NB4 (cell line): ENCODE measurements at places on chromosomes 1 and 21.
A peak's percentile ranks its signal among the peaks of the same experiment; 100 is the strongest.

DNA sequence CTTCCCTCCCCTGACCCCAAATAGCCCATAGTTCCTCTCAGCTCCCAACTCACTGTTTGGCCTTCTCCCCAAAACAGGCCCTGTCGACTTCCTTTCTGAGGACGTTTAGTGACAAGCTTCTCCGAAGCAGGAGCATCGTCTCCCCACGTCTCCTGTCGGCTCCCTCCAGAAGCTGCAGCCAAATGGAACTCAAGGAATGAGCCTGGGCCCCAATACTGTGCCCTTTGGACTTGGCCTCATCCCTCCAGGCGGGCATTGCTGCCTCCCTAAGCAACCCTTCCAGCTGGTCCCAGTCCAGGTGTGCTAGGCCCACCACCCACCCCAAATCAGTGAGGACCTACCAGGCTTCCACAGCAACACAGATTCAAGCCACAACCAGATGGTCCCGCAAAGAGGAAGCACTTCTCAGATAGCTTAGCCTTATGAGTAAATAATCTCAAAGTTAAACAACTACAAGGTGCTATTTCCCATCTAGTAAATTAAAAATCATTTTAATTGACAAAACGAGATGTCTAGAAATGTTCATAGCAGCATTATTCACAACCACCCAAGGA lies 33.0 kb downstream of the ACOT7 start:
- DNase-seq, result no peak

DNA sequence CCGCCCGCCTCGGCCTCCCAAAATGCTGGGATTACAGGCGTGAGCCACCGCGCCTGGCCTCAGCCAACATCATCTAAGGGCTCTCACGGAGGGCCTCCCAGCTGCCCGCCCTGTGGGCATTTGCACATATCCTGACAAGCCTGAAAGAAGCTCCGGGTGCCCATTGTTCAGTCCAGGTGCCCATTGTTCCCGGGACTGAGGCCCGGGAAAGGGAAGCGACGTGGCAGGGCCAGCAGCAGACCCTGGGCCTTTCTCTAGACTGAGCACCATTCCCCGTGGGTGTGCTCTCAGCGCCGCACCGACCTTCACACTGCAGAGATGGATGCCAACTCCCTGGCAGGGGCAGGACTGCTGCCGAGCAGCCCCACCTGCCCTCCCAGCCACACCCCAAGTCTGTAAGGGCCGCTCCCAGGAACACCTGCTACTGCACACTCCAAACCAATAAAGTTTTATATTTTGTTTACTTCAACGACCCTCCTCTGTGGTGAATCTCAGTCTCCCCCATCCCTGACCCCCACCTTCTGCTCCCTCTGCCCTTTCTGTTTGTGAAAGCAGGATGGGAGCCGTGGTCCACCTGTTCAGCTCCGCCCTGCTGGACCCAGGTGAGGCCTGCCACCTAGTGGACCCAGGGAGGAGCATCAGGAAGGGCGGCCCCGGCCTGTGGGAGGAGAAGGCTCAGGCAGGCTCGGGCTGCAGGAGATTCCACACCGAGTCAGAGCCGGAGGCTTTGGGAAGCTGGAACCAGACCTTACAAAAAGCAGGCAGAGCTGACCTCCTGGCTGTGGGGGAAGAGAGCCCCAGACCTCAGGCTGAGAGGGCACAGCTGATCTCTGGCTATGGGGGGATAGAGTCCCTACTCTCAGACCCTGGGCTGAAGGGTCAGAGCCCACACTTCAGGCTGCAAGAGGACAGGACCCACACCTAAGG lies 1.1 kb upstream of the TMEM82 start:
- peak; percentile 66 for DNase-seq

DNA sequence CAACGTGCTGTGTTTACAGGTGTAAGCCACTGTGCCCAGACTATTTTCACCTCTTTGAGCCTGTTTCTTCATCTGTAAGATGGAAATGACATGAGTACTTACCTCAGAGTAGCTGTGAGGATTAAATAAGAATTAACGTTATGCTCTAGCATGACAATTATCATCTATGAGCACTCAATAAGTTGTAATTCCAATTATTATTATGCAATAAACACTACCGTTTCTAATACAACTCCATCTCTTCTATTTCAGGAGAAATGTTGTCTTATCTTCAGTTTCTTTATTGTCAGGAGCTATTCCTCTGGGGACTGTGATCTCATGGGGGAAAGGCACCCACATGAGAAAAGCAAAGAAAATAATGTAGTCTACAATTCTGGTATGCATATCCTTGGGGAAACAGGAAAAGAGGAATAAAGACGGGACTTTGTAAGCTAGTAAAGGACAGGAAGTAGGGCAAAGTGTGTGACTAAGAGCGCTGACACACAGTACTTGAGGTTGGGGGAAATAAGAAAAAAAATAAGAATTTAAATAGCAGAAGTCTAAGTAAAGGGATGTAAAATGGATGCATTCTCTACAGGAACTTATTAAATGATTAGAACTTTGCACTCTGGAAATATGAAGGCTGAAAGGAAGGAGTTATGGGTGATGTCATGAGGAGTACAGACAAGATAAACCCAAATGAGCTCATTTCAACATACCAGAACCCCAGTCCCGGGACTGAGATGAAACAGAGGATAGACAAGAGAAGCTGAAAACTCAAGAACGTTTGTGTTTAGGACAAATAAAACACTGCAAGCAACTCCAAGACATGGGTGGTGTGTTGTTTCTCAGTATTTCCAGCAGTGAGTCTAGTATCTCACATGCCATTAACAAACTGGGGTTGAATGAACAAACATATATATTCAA lies 9.8 kb downstream of the PHC2 start:
- DNase-seq, result peak; percentile 58

GRCh38 chr1:41503538-41504113 lies 19.1 kb upstream of the EDN2 start:
- DNase-seq, result no peak

DNA sequence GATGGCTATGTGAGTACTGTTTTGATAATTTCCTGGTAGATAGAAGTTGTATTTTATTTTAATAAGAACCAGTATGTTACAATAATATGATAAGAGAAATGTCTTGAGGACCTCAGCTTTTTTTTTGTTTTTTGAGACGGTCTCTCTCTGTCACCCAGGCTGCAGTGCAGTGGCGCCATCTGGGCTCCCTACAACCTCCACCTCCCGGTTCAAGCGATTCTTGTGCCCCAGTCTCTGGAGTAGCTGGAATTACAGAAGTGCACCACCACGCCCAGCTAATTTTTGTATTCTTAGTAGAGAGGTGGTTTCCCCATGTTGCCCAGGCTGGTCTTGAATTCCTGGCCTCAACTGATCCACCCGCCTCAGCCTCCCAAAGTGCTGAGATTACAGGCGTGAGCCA lies 968.1 kb upstream of the ADGRL4 start:
- DNase-seq, result no peak

DNA sequence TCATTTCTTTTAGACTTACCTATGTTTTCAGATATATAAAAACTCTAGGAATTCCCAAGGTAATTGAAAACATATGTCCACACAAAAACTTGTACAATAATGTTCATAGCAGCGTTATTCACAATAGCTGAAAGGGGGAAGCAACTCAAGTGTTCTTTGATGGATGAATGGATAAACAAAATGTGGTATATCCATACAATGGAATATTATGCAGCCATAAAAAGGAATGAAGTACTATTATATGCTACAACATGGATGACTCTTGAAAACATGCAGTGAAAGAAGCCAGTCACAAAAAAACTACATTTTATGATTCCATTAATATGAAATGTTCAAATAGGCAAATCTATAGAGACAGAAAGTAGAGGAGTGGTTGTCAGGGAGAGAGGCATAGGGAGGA lies 62.2 kb upstream of the WDR26 start:
- DNase-seq, result no peak

- DNase-seq, result no peak
Observed at GRCh38 chr1:63512584-63512983, 10.4 kb downstream of the ITGB3BP start.

DNA sequence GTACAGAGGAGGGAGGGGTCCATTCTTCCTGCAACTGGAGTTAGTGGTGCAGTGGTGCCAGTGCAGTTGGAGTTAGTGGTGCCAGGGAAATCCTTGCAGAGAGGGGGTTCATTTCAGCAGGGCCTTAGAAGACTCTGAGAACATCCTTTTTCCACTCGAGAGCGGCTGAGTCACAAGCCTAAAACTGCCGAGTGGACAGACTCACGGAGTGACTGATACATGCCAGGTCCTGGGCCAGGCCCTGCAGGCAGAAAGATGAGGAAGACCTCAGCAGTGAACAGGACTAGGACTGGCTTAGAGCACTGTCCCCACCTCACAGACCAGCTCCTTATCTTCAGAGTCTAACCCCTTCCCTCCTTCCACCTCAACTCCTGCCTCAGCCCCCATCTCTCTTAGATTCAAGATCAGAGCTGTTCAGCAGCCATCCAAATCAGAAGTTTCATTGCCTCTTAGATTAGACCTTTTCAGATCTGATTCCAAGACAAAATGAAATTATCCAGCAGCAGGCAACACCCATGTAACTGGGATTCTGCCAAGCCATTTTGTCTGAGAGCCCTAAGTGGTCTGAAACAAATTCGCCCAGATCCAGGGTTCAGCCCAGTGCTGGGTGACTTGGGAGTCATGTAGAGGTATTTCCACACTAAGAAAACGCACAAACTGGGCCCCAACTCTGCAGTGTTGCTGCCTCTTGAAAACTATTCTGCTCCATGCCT lies 12.7 kb upstream of the IKBKE start:
- no peak for DNase-seq

- no peak for DNase-seq
Observed at GRCh38 chr1:200373811-200374231, 36.0 kb downstream of the ZNF281 start.

DNA sequence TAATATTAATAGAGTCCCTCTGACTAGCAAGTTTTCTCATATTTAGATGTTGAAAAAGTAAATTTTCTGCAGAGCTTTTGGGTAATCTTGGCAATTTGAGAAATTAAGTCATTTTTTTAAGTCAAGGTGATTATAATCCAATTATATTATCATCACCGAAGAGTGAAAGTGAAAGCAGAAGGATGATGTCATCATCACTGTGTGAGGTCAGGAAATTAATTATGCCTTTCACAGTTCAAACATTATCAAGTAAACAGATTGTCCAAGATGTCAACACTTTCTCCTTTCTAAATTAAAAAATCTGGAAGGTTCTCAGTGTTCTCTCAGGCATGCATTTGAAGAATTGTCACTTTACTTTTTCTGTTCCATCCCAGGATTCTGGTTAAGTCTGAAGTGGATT lies 296.0 kb downstream of the TBX15 start:
- DNase-seq, result no peak

- no peak for DNase-seq
Observed at GRCh38 chr1:116538544-116538943, 32.3 kb downstream of the CD58 start.

GRCh38 chr1:50047916-50048694 lies 24.4 kb upstream of the AGBL4 start:
- DNase-seq, result no peak

GRCh38 chr1:69485616-69486015 lies 82.1 kb upstream of the LRRC7 start:
- DNase-seq, result no peak

- peak; percentile 99 for DNase-seq
Observed at GRCh38 chr1:202348509-202349205, at the start of gene PPP1R12B. Gene PPP1R12B, plus strand, starts transcription at chr1:202348699. Its CDS starts 153 bp downstream, at chr1:202348852.

DNA sequence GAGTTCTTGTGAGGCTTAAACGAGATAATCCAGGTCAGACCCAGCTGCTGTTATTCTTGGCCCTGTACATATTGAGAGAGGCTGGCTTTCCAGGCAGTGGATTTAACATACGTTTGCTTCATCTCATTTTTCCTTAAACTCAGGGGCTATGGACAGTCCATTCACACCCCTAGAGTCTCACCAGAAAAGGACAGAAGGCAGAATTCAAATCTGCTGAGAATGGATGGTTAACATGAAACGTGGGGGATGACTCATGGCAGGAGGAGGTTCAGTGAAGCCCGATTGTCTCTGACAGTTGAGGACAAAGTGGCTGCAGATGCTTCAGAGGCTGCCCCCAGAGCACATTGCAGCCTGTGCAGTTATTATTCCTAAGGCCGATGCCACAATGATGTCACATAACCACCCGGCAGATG lies 39.5 kb downstream of the TGFB2 start:
- DNase-seq, result peak; percentile 22

- DNase-seq, result peak; percentile 65
Observed at GRCh38 chr1:25204797-25205480, 27.4 kb downstream of the SYF2 start.

DNA sequence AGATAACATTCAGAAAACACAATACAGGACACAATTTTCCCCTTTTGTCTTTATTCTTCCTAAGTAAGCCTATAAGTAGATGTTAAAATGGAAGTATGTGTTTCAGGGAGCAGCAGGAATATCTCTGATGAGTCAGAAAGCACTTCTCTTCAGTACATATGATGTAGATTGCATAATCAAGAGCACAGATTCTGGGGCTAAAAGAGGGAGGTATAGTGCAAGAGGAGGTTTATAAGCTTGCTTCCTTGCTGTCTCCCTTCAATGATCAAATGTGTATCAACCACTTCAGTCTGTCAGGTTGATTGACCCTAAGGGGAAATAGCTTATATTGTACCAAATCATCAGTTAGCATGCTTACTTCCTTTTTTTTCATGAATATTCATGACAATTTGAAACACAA lies 822.8 kb downstream of the BRINP3 start:
- DNase-seq, result no peak

- no peak for DNase-seq
Observed at GRCh38 chr1:213371525-213371846, 320.4 kb downstream of the RPS6KC1 start.

DNA sequence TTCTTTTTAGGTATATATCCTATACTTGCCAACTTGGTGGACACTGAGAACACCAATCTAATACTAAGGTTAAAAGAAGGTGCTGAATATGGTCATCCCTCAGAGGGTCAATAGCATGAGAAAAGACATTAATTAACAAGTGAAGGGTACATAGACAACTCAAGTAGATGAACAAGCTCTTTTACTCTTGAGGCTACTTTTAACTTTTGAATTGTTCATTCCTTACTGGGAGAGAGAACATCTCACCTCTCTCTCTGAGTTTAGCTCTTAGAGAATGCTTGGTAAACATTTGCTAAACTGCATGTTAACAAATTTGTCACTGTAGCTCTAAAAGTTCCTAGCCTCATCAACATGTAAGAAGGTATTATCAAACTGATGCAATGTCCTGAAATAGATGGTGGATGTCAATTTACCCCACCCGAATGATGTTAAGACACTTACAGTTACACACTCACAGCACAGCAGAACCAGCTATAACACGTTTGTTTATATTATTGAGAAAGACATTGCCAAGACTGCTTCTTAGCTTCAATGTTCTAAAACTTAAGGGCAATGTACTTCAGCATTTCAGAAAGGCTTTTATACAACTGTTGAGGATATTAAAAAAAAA lies 35.9 kb downstream of the HEATR1 start:
- no peak for DNase-seq

- DNase-seq, result no peak
Observed at GRCh38 chr1:84768634-84769033, 78.4 kb upstream of the SSX2IP start.

GRCh38 chr1:203559523-203559922 lies 65.6 kb downstream of the OPTC start:
- DNase-seq, result no peak

- no peak for DNase-seq
Observed at GRCh38 chr1:10674700-10675609, 121.5 kb downstream of the CASZ1 start.
